ENCODE measurements at places on chromosomes 16 and 17.

DNA sequence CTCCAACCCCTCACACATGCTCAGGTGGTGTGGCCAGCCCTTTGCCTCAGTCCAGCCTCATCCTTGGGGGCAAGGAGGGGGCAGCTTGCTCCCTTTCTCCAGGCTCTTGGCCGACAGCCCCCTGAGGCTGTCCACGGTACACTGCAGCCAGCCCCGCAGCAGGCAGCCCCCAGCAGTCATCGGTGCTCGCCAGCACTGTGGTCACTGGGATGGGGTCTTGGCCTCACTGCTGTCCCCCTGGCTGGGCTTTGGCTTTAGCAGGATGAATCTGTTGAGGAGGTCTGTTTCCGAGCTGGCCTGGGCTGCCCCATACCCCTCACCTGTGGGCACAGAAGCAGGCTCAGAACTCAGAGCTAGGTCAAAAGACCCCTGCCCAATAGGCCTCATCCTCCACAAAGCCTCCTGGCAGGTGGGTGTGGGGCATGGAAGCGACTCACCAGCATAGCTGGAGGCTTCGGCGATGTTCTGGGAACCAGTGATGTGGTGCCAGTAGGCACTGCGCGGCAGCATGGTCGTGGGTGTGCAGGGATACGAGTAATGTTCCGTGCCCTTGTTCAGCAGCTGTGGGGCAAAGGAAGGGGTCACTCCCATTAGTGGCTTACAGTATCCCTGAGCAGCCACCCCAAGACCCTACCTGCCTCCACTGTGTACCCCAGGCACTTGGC is 10.8 kb downstream of the POLR2C start:
- H3K4me1 ChIP-seq: peaks cover 8% of the 10 kb centered on the region
- H3K27me3 ChIP-seq: no peaks in the 10 kb centered on the region
- H3K27ac ChIP-seq: peak overlapping the region; percentile 49
- no peak overlapping the region for H3K4me3 ChIP-seq
- peaks cover 1% of the 10 kb centered on the region for H3K36me3 ChIP-seq

DNA sequence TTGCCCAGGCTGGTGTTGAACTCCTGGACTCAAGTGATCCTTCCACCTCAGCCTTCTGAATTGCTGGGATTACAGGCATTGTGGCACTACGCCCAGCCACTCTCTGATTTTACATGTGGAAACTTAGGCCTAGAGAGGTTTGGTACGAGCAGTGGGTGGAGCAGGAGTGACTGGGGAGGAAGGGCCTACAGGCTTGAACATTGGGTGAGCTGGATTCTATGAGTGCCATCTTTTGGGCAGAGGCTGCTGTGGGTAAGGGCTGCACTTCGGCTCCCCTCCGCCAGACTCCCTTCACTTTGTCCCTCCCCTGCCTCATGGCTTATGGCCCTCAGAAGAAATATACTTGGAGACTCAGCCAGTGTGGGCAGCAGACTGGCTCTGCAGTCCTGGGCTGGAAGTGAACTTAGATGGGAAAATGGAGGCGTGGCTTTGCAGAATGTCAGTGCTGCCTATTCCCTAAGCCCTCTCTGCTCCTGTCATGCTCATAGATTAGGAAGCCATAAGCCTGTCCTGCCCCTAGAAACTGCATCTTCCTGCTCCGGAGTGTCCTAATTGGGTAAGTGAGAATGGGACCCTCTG is 9.5 kb upstream of the MRC2 start:
- peaks cover 27% of the 10 kb centered on the region for H3K36me3 ChIP-seq
- H3K4me3 ChIP-seq: no peak overlapping the region
- no peaks in the 10 kb centered on the region for H3K4me1 ChIP-seq
- no peaks in the 10 kb centered on the region for H3K27me3 ChIP-seq
- H3K27ac ChIP-seq: no peak overlapping the region

DNA sequence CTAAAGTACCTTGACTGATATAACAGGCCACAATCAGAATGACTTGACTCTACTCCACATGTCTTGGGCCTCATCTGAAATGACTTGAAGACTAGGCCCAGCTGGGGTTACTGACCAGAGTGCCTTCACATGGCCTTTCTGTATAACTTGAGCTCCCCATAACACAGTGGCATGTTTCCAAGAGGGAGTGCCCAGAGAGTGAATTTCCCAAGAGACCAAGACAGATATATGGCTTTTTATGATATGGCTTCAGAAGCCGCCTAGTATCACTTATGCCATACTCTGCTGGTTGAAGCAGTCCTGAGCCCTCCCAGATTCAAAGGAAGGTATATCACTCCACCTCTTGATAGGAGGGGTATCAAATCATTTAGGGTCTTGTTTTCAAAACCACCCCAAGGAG is 357.5 kb upstream of the EEF2KMT start:
- no peak overlapping the region for H3K4me3 ChIP-seq
- no peaks in the 10 kb centered on the region for H3K36me3 ChIP-seq
- no peak overlapping the region for H3K27ac ChIP-seq

- H3K36me3 ChIP-seq: peaks cover 9% of the 10 kb centered on the region
- H3K27ac ChIP-seq: no peak overlapping the region
- no peak overlapping the region for H3K4me3 ChIP-seq
- DNase-seq: no peak
Observed at GRCh38 chr16:71337631-71338030, 20.9 kb upstream of the CALB2 start.

GRCh38 chr17:27571563-27572352 is 59.2 kb upstream of the LGALS9 start:
- H3K27ac ChIP-seq: no peak overlapping the region
- peaks cover 27% of the 10 kb centered on the region for H3K4me1 ChIP-seq
- no peaks in the 10 kb centered on the region for H3K36me3 ChIP-seq
- DNase-seq: no peak
- H3K4me3 ChIP-seq: no peak overlapping the region

DNA sequence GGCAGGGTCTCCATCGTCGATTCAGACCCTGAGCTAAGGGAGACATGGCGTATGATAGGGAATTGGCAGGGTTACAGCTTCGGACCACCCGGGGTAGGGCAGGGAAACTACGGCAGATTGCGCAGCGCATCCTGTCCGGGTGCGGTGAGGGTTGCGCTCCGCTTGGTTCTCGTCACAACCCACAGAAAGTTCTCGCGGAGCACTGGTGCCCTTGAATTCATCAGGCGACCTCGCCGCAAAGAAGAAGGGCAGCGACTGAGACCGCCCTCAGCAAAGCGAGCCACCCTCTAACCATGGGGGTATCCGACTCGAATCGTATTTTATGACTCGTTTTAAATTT is 1.2 kb downstream of the HS3ST3B1 start:
- peaks cover 72% of the 10 kb centered on the region for H3K4me1 ChIP-seq
- peak overlapping the region; percentile 94 for H3K27ac ChIP-seq
- H3K36me3 ChIP-seq: peaks cover 13% of the 10 kb centered on the region
- H3K4me3 ChIP-seq: peak overlapping the region; percentile 88
- peak; percentile 72 for DNase-seq

DNA sequence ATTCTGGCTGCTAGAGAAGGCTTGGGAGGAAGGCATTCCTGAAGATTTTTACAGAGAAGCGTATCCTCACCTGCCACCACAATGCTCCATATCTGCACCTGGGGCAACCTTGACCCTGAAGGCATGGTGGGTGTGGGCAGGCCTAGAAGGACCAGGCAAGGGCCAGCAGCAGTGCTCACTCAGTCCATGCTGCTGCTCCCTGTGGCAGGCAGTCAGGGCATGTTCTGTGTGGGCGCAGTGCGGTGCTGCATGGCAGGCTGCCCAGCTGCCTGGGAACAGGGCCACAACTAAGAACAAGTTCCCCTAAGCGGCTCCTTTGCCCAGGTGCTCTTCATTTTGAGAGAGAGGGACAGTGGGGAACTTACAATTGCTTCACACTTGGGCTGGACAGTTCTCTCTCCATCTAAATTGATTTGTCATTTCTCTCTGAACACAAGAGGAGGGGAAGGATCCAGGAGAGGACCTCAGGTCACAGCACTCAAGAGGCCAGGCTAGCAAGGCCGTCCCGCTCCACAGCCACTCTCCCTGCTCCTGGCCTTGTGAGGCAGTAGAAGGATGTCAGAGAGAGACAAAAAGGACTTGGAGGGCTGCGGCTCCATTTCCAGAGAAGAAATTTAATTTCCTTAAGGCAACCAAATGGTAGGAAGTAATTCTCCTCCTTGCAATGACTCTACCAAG is 158.8 kb downstream of the AATF start:
- no peak overlapping the region for H3K27ac ChIP-seq
- no peaks in the 10 kb centered on the region for H3K4me1 ChIP-seq
- H3K36me3 ChIP-seq: peaks cover 7% of the 10 kb centered on the region
- H3K27me3 ChIP-seq: no peaks in the 10 kb centered on the region
- H3K4me3 ChIP-seq: no peak overlapping the region
- no peak for DNase-seq

GRCh38 chr17:78576389-78577112 is 645 bp downstream of the DNAH17 start:
- no peaks in the 10 kb centered on the region for H3K36me3 ChIP-seq
- H3K4me3 ChIP-seq: no peak overlapping the region
- H3K4me1 ChIP-seq: no peaks in the 10 kb centered on the region
- DNase-seq: no peak
- H3K27me3 ChIP-seq: no peaks in the 10 kb centered on the region

DNA sequence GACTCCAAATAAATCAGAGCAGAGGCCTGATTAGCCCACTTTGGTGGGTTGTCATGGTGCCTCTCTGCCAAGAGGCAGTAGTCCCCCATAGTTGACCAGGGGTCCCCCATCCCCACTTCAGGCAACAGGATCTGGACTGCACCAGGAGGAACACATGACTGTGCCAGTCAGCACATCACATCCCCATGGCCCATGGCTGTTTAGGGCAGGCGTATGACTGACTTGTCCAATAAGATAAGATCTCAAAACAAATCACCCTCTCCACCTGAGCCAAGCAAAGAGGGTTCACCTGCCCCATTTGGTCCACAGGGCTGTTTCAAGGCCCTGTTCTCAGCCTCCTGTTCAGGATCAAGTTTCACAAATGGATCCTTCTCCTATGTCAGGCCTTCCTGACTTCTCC is 93.3 kb downstream of the C16orf78 start:
- H3K36me3 ChIP-seq: no peaks in the 10 kb centered on the region
- no peak for DNase-seq
- no peaks in the 10 kb centered on the region for H3K27me3 ChIP-seq
- peaks cover 32% of the 10 kb centered on the region for H3K4me1 ChIP-seq

GRCh38 chr17:58637011-58637570 is 54.8 kb downstream of the TEX14 start:
- no peak overlapping the region for H3K4me3 ChIP-seq
- H3K27me3 ChIP-seq: no peaks in the 10 kb centered on the region
- H3K27ac ChIP-seq: no peak overlapping the region
- peaks cover 5% of the 10 kb centered on the region for H3K4me1 ChIP-seq
- no peak for DNase-seq
- H3K36me3 ChIP-seq: no peaks in the 10 kb centered on the region

DNA sequence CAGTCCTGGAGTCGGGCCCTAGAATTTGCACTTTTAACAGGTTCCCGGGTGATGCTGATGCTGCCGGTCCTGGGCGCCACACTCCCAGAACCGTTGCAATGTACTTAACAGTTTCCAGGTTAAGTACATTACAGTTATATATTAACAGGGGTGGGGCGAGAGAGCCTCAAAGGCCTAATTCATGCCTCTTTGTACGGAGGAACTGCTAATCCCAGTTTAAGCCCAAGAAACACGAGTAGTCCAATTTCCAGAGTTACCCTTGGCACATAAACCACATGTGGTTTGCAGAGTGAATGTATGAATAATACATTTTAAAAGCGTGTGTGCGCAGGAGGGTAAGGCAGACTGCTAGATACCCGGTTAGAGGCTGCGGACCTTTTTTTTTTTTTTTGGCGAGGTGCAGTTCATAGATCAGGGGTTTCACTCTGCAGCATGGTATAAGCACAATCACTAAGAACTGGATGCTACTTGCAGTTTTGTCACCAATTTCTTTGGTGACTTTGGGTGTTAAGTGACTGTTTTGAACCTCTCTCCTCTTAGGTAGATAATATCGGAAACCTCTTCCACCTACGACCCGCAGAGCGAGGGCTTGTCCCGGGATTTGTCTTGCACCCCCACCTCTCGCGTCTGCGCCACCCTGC is 713 bp downstream of the COX11 start:
- no peak overlapping the region for H3K27ac ChIP-seq
- no peaks in the 10 kb centered on the region for H3K27me3 ChIP-seq
- H3K4me1 ChIP-seq: peaks cover 37% of the 10 kb centered on the region
- DNase-seq: no peak

DNA sequence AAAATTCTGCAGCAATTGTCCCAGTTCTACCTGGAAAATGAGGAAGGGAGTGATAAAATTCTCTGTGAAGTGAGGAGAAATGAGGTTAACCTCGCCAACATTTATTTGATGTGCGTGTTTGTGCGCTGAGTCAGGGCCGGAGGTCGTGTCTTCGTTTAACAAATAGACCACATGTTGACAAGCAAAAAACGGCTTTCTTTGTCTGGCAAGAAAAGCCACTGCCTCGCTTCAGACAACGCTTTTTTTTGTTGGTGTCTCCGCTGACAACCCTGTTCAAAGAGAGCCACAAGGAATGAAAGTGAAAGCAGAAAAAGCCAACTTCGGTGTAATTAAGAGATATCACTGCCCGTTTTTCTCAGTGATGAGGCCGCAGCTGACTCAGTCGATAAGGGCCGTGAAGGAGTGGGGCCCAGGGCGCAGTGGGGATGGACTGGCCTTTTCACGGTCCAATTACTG is 510.6 kb downstream of the CDH13 start:
- H3K27me3 ChIP-seq: peaks cover 3% of the 10 kb centered on the region
- peak overlapping the region; percentile 63 for H3K4me3 ChIP-seq
- peak overlapping the region; percentile 71 for H3K27ac ChIP-seq

DNA sequence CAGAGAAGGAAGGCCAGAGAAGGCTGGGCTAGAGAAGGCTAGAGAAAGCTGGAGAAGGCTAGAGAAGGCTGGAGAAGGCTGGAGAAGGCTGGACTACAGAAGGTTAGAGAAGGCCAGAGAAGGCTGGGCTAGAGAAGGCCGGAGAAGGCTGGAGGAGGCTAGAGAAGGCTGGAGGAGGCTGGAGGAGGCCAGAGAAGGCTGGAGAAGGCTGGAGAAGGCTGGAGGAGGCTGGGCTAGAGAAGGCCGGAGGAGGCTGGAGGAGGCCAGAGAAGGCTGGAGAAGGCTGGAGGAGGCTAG is 6.4 kb upstream of the OGFOD3 start:
- H3K4me3 ChIP-seq: no peak overlapping the region
- H3K27ac ChIP-seq: no peak overlapping the region
- H3K36me3 ChIP-seq: peaks cover 47% of the 10 kb centered on the region
- peaks cover 29% of the 10 kb centered on the region for H3K4me1 ChIP-seq
- DNase-seq: no peak
- no peaks in the 10 kb centered on the region for H3K27me3 ChIP-seq

DNA sequence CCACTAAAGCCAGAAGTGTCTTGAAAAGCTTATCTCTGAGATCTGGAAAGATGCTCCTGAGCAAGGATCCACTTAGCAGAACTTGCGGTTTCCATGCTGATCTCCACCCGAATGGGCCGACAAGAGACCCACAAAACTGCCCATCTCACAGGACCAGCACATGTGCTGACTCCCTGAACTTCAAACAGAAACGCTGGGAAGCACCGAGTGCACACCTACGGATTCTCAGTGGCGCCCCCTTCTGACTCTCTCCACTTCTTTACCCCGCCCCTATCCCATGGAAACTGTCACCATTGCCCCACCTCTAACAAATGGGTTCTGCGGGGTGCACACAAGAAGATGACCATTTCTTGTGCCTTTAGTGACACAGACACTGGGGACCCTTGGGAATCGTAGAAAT is 21.4 kb downstream of the CDRT4 start:
- peaks cover 4% of the 10 kb centered on the region for H3K36me3 ChIP-seq
- H3K27ac ChIP-seq: no peak overlapping the region
